ENCODE measurements at places on chromosomes 3 and 15. TPM values are rescaled to one million over a fixed set of nuclear protein-coding genes. Genes with fewer than 3 reads are reported as not detected.

The PYGO1 gene
- 0.27 TPM for total RNA-seq

The RHOV gene
- total RNA-seq = under 0.01 TPM

The MANF gene
- total RNA-seq = 136 TPM

The RPS27L gene
- 441 TPM for total RNA-seq

The MST1R gene
- 0.54 TPM for total RNA-seq
